ENCODE measurements at places on chromosomes 5 and 9.

GRCh38 chr5:56569076-56569475, 246.3 kb upstream of the MAP3K1 start:
- no peak for DNase-seq

DNA sequence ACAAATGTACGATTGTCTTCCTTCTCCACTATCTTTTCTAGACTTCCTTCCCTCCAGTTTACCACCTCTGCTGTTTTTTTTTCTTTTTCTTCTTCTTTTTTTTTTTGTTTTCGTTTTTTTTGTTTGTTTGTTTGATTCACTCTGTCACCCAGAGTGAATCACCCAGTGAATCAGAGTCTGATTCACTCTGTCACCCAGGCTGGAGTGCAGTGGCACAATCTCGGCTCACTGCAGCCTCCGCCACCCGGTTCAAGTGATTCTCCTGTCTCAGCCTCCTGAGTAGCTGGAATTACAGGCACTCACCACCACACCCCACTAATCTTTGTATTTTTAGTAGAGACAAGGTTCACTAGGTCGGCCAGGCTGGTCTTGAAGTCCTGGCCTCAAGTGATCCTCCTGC, 375.7 kb downstream of the NTRK2 start:
- no peak for DNase-seq

- DNase-seq, result no peak
These were observed 35.6 kb downstream of the RASEF start for GRCh38 chr9:83027153-83027891.

DNA sequence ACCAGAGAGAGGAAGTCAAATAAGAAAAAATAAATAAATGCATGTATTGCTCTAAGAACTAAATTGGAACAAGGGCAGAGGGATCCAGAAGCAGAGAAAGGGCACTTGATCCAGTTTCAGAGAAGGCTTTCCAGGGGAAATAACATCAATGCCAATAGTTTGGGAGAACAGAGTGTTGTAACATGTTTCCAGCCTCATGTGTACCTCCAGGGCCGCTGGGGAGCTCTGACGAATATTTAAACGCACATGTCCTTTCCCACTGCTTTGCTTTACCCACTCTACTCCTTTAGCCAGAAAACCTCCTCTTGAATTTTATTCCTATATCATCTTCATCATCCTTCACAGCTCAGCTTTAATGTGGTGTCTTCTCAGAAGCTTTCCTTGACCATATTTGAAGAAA, 233.7 kb downstream of the ENC1 start:
- no peak for DNase-seq

- DNase-seq, result peak; percentile 7
These were observed 476.6 kb upstream of the SGCD start for GRCh38 chr5:155850370-155850769.

GRCh38 chr5:160155017-160155750, 35.9 kb upstream of the PWWP2A start:
- DNase-seq, result no peak

DNA sequence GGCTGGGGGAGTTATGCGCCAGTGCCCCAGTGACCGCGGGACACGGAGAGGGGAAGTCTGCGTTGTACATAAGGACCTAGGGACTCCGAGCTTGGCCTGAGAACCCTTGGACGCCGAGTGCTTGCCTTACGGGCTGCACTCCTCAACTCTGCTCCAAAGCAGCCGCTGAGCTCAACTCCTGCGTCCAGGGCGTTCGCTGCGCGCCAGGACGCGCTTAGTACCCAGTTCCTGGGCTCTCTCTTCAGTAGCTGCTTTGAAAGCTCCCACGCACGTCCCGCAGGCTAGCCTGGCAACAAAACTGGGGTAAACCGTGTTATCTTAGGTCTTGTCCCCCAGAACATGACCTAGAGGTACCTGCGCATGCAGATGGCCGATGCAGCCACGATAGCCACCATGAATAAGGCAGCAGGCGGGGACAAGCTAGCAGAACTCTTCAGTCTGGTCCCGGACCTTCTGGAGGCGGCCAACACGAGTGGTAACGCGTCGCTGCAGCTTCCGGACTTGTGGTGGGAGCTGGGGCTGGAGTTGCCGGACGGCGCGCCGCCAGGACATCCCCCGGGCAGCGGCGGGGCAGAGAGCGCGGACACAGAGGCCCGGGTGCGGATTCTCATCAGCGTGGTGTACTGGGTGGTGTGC, at the start of gene RXFP3:
Gene RXFP3 (plus strand): TSS at position 6 of the 636 bp plus-strand sequence. CDS start 355 bp downstream, at position 361.
- DNase-seq, result peak; percentile 44

- DNase-seq, result peak; percentile 16
These were observed 163.6 kb upstream of the SEMA6A start for GRCh38 chr5:116738239-116738614.

GRCh38 chr9:124869466-124869985, 7.6 kb downstream of the ARPC5L start:
- DNase-seq, result no peak

- DNase-seq, result no peak
These were observed 443.1 kb upstream of the ZNF608 start for GRCh38 chr5:125189531-125189941.

GRCh38 chr5:38446029-38446522, 110.4 kb downstream of the LIFR start:
- DNase-seq, result no peak

GRCh38 chr5:159286420-159287035, 23.4 kb downstream of the UBLCP1 start:
- no peak for DNase-seq

DNA sequence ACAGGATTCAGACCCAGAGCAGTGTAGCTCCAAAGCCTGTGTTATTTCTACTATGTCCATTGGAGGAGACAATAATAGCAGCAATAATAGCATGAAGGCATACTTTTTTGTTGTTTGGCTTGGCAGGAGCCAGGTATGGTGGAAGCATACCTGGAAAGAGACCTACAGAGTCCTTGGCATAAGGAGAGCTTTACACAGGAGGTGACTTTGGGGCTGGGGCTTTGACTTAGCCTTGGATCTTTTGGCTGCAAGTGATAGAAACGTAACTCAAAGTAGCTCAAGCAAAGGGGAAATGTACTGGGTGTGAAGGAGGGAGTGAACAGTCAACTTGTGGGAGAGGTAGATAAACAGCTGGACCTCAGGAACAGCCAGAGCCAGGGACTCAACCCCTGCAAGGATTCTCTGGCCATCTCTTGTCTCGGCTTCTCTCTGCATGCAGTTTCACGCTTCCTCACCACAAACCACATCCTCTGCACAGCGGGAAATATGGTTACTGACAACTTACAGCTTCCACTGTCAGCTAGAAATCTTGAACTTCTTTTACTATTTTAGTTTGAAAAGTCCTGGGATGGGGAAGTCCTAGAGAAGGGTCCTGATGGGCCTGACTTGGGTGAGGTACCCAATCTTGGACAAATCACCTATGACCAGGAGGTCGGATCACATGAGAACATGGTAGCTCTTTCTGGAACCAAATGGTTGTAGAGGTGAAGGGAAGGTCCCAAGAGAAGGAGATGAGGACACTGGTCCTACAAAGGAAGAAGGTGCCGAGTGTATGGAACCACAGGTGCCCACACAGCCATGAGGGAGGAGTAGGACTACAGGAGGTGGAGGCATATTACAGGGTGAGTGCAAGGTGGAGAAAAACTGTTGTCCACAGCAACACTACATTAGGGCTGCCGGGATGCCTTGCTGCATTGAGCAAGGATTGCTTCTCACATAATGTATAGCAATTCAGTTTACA, 47.0 kb upstream of the TGFBR1 start:
- no peak for DNase-seq

GRCh38 chr9:108844391-108844790, 11.4 kb downstream of the ACTL7B start:
- no peak for DNase-seq

- no peak for DNase-seq
These were observed 1.6 kb upstream of the CD72 start for GRCh38 chr9:35619800-35620158.

GRCh38 chr5:40431734-40432133, 248.0 kb upstream of the PTGER4 start:
- no peak for DNase-seq
